Hindlimb muscle (tissue), 1 donor: ENCODE measurements at places on chromosomes 13 and 19.

GRCh38 chr13:109309625-109310363 is 476.6 kb downstream of the IRS2 start:
- no peak for DNase-seq

DNA sequence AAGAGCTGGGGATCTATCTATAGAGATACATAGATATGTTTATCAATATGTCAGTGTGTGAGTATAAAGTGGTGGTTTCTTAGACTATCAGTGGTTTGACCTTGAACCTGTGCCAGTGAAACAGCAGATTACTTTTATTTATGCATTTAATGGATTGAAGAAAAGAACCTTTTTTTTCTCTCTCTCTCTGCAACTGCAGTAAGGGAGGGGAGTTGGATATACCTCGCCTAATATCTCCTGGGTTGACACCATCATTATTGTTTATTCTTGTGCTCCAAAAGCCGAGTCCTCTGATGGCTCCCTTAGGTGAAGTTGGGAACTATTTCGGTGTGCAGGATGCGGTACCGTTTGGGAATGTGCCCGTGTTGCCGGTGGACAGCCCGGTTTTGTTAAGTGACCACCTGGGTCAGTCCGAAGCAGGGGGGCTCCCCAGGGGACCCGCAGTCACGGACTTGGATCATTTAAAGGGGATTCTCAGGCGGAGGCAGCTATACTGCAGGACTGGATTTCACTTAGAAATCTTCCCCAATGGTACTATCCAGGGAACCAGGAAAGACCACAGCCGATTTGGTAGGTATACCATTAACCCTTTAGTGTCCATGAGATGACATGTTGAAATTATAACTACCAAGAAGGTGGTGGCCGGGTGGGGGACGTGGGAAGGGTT is 880 bp downstream of the FGF9 start:
- no peak for DNase-seq

- peak; percentile 36 for DNase-seq
Measured at GRCh38 chr13:94992036-94992960, 280.0 kb upstream of the SOX21 start.

- no peak for DNase-seq
Measured at GRCh38 chr13:62524061-62524460, 1108.4 kb upstream of the PCDH20 start.

GRCh38 chr13:42971691-42972347 is 20.2 kb downstream of the EPSTI1 start:
- no peak for DNase-seq

GRCh38 chr19:48258350-48258749 is 2.6 kb upstream of the CARD8 start:
- DNase-seq, result no peak

DNA sequence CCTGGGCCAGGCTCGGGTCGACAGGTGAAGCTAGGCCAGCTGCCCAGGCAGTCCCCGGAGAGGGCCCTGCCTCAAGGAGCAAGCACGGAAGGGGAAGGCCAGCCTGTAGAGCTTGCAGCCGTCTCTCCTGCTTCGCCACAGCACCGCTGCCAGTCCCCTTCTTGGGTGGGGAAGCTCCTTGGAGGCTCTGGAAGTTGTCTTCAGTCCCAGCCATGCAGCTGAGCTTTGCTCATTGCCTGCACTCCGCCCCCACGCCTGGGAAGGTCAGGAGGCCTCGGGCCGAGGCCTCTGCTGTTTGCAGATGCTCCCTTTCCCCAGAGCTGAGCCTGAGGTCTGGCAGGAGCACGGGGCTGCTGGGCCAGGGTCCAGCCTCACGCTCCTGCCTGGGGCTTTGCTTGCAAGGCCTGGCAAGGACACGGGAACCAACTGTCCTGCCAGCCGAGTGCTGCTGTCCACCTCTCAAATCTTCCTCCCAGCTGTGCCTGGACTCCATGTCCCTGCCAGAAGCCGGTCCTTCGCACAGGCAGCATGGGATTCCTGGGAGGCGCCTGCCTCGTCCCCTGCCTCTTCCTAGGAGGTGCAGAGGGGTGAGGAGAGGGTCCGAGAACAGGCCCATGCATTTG is 13.3 kb downstream of the PLEKHF1 start:
- DNase-seq, result peak; percentile 79

DNA sequence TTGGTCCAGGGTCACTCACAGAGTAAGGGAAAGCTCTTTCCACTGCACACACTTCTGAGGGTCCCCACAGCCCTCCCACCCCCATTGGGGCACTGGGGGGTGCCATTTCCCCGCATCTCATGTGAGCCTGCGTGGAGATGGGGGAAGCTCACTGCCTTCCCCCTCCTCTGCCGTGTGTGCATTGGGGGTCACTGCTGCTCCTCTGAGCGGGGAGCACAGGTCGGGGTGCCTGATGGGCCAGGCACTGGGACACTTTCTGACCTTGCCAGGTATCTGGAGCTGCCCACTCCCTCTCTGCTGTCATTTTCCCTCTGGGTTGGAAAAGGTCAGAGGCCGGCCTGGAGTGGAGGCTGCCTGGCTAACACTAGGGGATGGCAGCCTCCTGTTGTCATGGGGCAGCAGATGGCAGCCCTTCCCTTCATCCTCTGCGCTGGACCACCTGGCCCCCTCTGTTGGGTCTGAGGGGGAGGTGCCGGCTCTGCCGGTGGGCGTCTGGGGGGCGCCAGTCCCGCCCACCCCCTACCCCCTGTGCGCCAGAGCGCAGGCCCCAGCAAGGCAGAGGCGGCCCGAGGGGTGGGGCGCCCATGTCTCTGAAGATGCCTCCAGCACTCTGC is 9.1 kb downstream of the SSBP4 start:
- no peak for DNase-seq

GRCh38 chr19:47419030-47419783 is at the start of gene MEIS3:
TSS of gene MEIS3 (minus strand) at chr19:47419527. CDS start at chr19:47419081, 446 bp downstream.
- no peak for DNase-seq

- no peak for DNase-seq
Measured at GRCh38 chr13:36261976-36262375, 35.6 kb downstream of the CCDC169 start.

DNA sequence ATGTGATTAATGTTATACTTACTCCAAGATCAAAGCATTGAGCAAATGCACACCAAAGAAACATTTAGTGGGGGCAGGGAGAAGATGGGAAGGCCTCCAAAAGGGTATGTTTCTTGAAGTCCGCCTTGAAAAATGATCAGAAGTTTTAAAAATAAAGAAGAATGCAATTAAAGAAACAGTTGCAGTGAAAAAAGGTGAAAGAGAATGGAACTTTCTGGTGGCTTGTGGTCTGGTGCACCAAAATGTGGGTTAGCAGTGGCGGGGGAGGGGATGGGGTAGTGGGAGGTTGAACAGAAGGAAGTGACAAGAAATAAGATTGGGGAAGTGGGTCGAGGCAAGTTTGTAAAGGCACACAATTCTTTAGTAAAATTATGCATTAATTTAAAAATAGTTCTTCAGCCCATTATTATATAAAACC is 2.5 kb downstream of the LCP1 start:
- DNase-seq, result no peak

- no peak for DNase-seq
Measured at GRCh38 chr13:81738364-81738763, 1397.4 kb upstream of the SPRY2 start.

DNA sequence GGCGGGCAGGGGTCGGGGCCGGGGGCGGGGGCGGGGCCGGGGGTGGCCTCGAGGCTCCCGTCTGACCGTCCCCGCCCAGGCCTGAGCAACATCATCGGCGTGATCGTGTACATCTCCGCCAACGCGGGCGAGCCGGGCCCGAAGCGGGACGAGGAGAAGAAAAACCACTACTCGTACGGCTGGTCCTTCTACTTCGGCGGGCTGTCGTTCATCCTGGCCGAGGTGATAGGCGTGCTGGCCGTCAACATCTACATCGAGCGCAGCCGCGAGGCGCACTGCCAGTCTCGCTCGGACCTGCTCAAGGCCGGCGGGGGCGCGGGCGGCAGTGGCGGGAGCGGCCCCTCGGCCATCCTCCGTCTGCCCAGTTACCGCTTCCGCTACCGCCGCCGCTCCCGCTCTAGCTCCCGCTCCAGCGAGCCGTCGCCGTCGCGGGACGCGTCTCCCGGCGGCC is 9.4 kb upstream of the CACNG6 start:
- no peak for DNase-seq

GRCh38 chr13:97223037-97223710 is 1.0 kb downstream of the MBNL2 start:
- no peak for DNase-seq

DNA sequence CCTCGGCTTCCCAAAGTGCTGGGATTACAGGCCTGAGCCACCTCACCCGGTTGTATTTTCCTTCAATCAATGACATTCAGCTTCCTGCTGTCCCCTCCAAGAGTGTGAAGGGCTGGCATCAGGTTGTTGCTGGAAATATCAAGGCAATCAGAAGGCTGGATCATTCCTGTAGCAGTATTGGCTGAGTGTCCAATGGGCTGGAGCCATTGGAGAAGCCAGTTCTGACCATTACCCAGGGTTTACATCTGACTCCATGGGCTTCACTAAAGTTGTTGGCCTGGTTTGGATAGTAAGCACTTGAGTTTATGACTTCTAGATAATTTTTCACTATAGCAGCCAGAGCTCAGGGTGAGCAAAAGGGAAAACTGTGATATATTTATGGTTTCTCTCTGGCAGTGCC is 137.0 kb downstream of the DLEU7 start:
- DNase-seq, result no peak

DNA sequence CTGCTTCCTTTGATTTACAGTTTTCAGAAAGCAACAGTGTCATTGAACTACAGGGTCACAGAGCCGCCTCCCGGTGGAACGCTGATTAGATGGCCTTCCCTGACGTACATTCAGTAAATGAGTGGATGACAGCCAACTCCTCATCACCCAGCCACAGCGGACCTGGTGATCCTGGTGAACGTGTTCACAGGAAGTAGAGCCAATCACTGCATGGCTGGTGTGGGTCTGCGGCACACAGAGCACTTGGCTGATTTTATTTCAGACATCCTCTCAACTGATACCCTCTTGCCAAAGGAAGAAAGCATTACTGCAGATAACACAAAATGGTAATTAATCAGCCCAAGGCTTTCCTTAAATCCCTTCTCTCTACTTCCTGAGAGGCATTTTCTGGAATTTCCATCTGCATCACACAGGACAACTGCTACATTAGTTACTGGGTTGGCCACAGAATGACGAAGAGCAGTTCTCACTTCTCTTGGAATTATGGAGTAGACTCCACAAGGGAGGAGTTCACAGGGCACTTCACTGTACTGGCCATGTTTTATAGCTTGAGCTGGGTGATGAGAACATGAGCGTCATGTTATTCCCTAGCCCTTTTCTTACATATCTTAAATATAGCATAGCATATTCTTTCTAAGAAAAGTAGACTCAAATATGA is 84.0 kb upstream of the SLC7A1 start:
- DNase-seq, result peak; percentile 6

DNA sequence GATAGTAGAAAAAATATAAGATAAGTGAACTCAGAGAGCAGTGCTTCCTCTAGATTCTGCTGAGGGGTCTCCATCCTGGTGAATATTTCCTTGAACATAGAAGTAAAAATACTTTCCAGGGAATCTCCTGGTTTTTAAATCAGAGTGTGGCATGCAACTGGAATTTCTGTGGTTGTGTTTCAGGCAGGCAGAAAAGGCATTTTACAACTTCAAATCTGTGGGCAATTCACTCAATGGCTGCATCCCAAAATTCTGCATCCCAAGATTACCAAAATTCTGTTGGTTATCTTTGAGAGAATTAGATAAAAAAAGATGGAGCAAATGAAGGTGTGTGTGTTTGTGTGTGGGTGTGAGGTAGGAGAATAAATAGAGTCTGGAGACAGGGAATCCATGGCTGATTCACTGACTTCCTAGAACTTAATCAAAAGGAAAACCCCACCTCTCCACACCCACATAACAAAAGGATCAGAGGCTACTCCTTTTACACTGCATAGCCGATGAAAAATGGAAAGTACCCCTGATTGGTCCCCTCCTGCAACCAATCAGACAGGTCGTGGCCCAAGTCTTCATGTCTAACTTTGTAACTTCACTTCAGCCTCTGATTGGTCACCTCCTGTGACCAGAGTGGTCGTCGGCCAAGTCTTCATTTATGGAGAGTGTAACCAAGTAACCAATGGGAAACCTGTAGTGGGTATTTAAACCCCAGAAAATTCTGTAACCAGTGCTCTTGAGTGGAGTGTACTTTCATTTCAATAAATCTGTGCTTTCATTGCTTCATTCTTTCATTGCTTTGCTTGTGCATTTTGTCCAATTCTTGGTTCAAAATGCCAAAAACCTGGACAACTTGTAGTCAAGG is 112.8 kb downstream of the DLEU7 start:
- DNase-seq, result no peak

- no peak for DNase-seq
Measured at GRCh38 chr13:22821589-22821988, 359.2 kb upstream of the SGCG start.

DNA sequence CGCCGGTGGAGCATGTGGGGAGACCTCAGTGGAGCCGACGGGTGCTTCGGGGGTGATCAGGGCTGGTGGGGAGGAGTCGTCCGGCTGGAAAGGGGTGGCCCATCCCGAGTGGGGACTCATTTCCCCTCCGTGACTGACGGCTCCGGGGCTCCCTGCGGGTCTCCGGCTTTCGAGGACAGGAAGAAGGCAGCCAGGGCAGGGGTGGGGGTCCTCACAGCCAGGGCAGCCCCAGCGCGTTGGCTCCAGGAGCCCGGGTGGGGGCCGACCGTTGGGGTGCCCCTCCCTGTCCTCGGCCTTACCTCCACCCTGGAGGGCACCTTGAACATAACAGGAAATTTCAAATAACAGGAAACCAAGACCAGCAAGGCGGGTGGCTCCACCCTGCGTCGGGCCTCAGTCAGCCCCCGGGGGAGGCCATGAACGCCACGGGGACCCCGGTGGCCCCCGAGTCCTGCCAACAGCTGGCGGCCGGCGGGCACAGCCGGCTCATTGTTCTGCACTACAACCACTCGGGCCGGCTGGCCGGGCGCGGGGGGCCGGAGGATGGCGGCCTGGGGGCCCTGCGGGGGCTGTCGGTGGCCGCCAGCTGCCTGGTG is at the start of gene S1PR4:
Gene S1PR4, plus strand, starts transcription at position 393 of the 596 bp plus-strand sequence. Its CDS starts 24 bp downstream, at position 417.
- no peak for DNase-seq

DNA sequence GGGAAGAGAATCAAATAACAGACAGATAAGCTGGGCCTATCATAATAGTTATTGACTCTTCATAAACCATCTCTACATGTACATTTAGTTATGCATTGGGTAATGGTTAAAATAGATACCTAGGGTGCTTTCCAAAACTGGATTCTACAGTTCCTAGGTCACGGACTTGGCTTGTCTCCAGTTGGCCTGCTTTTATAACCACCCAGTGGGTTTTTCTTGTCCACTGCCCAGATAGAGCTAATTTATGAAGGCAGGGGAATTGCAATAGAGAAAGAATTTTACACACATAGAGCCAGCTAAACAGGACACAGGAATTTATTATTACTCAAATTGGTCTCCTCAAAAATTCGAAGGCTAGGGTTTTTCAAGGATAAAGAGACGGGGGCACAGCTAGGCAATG is 97.3 kb downstream of the FAM216B start:
- DNase-seq, result no peak

- no peak for DNase-seq
Measured at GRCh38 chr19:5817218-5817617, 12.4 kb downstream of the NRTN start.

- DNase-seq, result no peak
Measured at GRCh38 chr13:21694831-21695230, 24.0 kb downstream of the FGF9 start.

- DNase-seq, result no peak
Measured at GRCh38 chr13:100297413-100297812, 208.5 kb downstream of the PCCA start.
